ENCODE measurements at places on chromosomes 2 and 18.

GRCh38 chr18:35032113-35032512 lies 9.1 kb upstream of the MAPRE2 start:
- DNase-seq: no peak

DNA sequence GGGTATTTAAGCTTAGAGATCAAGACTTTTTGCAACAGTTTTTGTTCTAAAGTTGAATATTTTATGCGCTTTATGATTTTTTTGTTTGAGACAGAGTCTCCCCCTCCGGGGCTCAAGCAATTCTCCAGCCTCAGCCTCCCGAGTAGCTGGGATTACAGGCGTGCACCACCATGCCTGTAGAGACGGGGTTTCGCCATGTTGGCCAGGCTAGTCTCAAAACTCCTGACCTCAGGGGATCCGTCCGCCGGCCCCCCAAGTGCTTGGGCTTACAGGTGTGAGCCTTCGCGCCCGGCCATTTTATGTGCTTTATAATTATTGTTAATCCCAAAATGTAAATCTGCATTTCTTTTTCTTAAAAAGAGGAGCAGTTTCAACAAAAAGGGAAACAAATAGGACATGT lies 29.0 kb downstream of the TBR1 start:
- no peak for DNase-seq

GRCh38 chr2:134679294-134679693 lies 39.5 kb downstream of the TMEM163 start:
- no peak for DNase-seq

DNA sequence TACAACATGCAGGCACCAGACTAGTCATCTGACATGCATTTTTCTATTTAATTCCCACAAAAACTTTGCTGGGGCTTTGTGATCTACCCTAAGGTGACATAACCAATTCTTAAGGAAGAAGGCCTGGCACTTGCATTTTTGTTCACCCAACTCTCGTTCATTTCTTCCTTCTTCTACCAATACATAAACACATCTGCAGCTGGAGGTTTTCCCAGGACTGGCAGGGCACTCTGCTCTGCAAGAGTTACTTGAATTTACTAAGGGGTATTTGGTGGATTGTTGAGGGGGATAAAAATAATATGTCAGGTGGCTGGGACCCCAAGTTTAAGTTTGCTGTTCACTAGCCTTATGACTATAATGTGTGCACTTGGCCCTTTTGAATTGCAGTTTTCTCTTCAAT lies 111.4 kb upstream of the TRIB2 start:
- DNase-seq: no peak

DNA sequence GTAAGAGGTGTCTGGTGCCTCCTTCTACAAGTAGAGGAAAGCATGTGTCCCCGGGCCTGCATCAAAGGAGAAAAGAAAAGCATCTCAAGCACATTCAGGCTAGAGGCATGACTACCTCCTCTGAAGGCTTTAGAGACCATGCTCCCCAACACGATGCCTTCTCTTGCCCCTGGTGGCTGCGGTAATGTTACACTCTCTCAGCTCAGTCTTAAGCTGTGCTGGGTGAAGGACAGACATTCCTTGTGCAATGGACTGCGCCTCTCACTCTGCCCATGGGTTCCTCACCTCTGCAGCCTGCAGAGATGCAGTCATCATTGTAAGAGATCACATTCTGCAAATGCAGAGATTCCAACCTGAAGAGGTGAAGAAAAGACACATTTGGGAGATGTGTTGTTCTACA lies 148.2 kb upstream of the HNRNPA3 start:
- no peak for DNase-seq

Data from inflammatory macrophage treated with lipopolysaccharide for 1 hour (primary cell).